ENCODE measurements at places on chromosomes 6 and 20.
A peak's percentile ranks its signal among the peaks of the same experiment; 100 is the strongest.

- no peak for DNase-seq
- H3K36me3 ChIP-seq = no peaks in the 10 kb centered on the region
- H3K4me3 ChIP-seq = peak overlapping the region; percentile 4
- no peaks in the 10 kb centered on the region for H3K27me3 ChIP-seq
- H3K27ac ChIP-seq = peak overlapping the region; percentile 1
- H3K4me1 ChIP-seq = peaks cover 7% of the 10 kb centered on the region
Observed at GRCh38 chr6:109237077-109237985, 142.0 kb downstream of the CEP57L1 start.

GRCh38 chr6:148316308-148316707, 26.3 kb upstream of the SASH1 start:
- H3K27me3 ChIP-seq = peaks cover 8% of the 10 kb centered on the region
- no peaks in the 10 kb centered on the region for H3K36me3 ChIP-seq
- no peak for DNase-seq

DNA sequence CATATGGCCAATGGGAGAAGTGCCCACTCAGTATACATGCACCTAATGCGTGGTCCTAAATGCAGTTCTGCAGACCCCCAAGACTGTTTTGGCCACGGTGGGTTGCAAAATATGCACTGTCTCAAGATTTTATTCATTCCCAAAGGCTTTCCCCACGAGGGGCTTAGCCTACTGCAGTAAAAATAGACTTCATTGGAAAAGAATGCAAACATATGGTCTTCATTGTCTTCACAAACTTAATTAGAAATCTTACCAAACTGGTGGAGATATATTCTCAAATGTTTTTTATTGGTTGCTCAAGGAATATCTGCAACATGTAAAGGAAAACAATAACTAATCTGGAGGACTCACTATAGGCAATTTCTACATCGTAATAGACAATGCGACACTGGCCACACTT, 31.6 kb upstream of the PRL start:
- H3K4me3 ChIP-seq = no peak overlapping the region
- no peaks in the 10 kb centered on the region for H3K4me1 ChIP-seq
- H3K27me3 ChIP-seq = no peaks in the 10 kb centered on the region
- H3K36me3 ChIP-seq = no peaks in the 10 kb centered on the region
- H3K27ac ChIP-seq = no peak overlapping the region

DNA sequence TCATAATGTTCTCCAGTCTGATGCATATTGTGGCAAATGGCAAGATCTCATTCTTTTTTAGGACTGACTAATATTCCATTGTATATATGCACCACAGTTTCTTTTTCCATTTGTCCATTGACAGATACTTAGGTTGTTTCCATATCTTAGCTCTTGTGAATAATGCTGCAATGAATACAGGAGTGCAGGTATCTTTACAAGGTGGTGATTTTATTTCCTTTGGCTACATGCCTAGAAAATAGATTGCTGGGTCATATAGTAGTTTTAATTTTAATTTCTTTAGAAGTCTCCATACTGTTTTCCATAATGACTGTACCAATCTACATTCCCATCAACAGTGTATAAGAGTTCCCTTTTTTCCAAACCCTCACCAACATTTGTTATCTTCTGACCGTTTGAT, 97.5 kb downstream of the TRMT11 start:
- H3K27me3 ChIP-seq = no peaks in the 10 kb centered on the region
- H3K27ac ChIP-seq = no peak overlapping the region
- peaks cover 10% of the 10 kb centered on the region for H3K36me3 ChIP-seq
- DNase-seq = no peak
- H3K4me1 ChIP-seq = peaks cover 9% of the 10 kb centered on the region

GRCh38 chr6:113406048-113406695, 451.0 kb upstream of the MARCKS start:
- H3K27ac ChIP-seq = no peak overlapping the region
- H3K27me3 ChIP-seq = no peaks in the 10 kb centered on the region
- no peak for DNase-seq
- no peak overlapping the region for H3K4me3 ChIP-seq
- H3K36me3 ChIP-seq = no peaks in the 10 kb centered on the region

- H3K36me3 ChIP-seq = no peaks in the 10 kb centered on the region
- H3K4me3 ChIP-seq = no peak overlapping the region
- no peaks in the 10 kb centered on the region for H3K27me3 ChIP-seq
- no peak overlapping the region for H3K27ac ChIP-seq
- no peak for DNase-seq
Observed at GRCh38 chr6:45521226-45521625, 143.5 kb upstream of the SUPT3H start.
